ENCODE measurements at places on chromosomes 6 and 20.

- no peak for DNase-seq
Observed at GRCh38 chr6:30990422-30991086, 7.0 kb downstream of the MUC21 start.

DNA sequence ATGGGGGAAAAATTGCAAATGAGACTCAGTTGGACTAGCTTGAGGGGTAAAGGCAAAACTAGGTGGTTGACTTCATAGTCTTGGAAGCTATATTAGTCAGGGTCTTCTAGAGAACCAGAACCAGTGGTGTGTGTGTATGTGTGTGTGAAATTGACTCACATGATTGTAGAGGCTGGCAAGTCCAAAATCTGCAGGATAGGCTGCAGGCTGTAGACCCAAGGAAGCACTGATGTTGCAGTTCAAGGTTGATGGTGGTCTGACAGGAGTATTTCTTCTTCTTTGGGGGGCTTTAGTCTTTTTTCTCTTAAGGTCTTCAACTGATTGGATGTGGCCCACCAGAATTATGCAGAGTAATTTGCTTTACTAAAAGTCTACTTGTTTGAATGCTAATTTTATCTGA is 217.4 kb downstream of the MANEA start:
- no peak for DNase-seq

DNA sequence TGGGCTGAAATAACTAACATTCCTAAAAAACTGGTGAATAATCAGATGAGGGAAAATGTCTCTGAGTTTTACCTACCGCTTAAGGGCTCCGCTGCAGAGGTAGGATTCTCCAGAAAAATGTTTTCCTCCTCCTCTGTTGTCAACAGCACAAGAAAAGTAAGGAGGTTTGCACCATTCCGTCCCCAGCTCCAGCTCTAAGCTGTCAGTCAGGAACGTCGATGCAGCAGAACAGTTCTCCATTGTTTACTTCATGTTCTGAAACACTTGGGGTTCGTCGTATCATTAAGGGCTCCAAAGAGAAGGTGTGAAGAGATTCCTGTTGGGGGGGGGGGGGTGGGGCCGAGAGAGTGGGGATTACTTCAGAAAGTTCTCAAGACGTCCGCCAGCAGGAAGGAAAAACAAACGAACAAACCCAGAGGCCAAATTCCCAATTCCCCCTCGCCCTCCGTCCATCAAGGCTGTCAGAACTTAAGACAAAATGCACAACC is 734 bp downstream of the MMS22L start:
- DNase-seq: no peak

- DNase-seq: no peak
Observed at GRCh38 chr6:83167726-83168278, 25.3 kb downstream of the PGM3 start.

- no peak for DNase-seq
Observed at GRCh38 chr20:56211051-56211450, 37.5 kb upstream of the MC3R start.

GRCh38 chr6:34459899-34460593 is 5.8 kb upstream of the PACSIN1 start:
- DNase-seq: peak; percentile 24

GRCh38 chr20:32945710-32946221 is 58.5 kb downstream of the SUN5 start:
- no peak for DNase-seq

DNA sequence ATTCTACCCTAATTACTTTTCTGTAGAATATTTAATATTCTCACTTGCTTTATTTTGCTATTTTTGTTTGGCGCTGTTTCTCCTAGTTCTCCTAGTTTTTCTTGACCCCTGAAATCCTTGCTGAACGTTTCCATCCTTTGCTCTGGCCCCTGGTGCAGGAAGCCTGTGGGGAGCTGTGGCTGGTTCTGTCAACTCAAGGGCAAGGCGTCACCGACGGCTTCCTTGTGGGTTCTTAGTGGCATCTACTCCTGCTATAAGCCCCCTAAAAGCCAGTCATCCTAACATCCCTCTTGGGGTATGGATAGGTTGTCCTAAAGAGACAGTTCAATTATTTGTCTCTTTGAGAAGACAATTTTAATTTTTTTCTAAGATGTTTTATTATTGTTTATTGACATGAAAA is 36.9 kb upstream of the KIF25 start:
- no peak for DNase-seq

DNA sequence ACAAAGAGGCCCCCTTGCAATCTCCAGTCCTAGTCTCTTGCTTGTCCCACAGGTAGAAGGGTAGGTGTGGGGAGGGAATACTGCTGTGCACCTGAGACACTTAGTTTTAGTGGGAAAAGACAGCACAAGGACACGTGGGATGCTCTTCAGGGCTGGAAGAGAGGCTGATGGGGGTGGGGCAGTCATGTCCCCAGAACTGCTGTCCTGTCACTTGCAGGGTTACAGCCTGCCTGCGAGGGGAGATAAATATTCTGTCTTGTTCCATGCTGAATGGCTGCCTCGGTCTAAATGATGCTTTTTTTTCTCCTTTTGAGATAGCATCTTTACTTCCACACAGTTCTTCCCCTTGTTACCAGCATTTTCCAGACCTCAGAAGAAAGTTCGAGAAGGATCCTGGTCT is 106.2 kb downstream of the SLC24A3 start:
- no peak for DNase-seq

DNA sequence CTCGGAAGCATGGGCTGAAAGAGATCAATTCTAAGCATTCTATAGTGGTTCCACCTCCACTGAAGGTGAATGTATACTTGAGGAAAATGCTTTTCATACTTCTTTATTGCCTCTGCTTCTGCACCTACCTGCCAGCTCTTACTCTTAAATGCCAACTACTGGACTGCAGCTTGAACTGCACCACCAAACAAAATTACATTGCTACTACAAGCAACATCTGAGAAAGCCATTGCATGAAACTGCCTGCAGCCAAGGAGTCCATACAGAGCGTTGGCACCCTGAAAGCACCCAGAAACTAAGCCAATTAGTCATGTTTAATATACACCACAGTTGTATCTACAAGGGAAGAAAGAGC is 440.9 kb downstream of the BTBD3 start:
- no peak for DNase-seq

- DNase-seq: no peak
Observed at GRCh38 chr20:62769346-62770071, 26.8 kb upstream of the MRGBP start.

DNA sequence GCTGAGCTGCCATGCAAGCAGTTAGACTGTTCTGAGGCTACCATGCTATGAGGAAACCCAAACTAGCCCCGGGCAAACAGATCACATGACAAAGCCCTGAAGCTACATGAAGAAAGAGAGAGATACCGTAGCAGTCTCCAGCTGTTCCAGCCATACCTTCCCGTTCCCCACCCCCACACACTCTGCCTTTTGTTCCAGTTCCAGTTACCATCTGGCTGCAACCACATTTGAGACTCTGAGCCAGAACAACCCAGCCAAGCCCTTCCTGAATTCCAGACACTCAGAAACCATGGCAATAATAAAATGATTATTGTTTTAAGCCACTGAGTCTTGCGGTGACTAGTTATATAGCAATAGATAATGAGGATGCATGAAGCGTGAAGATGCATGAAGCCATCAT is 28.3 kb downstream of the RIN2 start:
- no peak for DNase-seq

- DNase-seq: no peak
Observed at GRCh38 chr6:17816921-17817611, 110.3 kb upstream of the NUP153 start.

- DNase-seq: no peak
Observed at GRCh38 chr6:130303431-130303830, 62.4 kb upstream of the TMEM200A start.

- DNase-seq: peak; percentile 72
Observed at GRCh38 chr6:135323202-135323668, 142.1 kb downstream of the MYB start.

Data from GM12878 (cell line).